ENCODE measurements at places on chromosomes 12 and 14.

DNA sequence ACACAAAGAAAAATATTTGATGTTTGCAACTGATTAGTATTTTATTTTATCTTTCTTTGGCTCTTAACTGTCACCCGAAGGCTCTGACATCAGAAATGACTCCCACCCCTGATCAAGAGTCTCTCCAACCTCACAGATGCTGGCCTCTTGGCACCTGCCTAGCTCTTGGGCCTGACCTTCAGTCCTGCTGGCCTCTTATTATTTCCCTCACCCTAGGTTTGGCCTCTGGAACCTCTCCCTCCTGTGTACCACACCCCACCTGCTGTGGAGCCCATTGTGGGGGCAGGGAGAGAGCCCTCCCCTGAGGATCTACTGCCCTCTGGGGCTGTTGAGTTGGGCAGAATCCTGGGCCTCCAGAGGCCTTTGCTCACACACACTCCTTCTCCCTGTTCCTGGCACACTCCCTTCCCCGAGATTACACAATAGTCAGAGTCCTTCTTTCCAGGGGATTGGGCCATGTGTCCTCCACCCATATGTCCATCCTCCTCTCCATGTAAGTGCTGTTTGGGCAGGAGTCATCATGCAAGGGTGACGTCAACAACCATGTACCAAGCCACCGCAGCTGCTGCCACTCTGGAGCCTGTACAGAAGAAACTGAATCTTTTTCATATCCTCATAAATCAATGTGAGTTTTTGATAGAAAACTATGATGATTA, 124.3 kb downstream of the RASSF9 start:
- no peak for DNase-seq

GRCh38 chr12:94872007-94872653, 131.4 kb downstream of the NDUFA12 start:
- DNase-seq = no peak

DNA sequence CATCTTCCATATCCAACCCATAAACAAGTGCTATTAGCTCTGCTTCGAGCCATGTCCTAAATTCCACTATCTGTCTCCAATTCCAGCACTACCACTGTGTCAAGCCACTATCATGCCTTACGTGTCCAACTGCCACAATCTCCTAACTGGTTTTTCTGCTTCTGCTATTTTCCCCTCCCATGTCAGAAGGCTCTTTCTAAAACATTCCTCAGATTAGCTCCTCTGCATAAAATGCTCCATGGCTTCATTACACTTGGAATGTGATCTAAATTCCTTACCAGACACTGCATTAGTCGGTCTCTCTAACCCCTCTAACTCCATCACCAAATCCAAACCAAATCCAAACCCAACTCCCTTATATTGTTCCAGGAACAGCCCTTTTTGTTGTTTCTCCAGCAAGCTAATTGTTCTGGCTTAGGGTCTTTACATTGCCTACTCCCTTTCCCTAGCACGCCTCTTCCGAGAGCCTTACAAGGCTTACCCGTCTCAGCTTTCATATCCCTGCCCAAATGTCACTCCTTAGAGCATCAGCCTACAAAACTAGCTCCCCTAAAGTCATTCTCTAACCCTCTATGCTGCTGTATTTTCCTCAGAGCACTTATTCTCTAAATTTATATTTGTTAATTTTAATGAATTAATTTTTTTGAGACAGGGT, 139.7 kb downstream of the HELB start:
- DNase-seq = no peak

GRCh38 chr12:67986632-67987031, 2.6 kb upstream of the IFNG-AS1 start:
- no peak for DNase-seq

- DNase-seq = no peak
Measured at GRCh38 chr14:94373708-94374107, 14.7 kb downstream of the SERPINA1 start.

Measured in stimulated activated naive CD4-positive, alpha-beta T cell (primary cell).